ENCODE measurements at places on chromosomes 7 and 10.

GRCh38 chr7:31107106-31108090, 55.3 kb downstream of the ADCYAP1R1 start:
- no peak for DNase-seq

DNA sequence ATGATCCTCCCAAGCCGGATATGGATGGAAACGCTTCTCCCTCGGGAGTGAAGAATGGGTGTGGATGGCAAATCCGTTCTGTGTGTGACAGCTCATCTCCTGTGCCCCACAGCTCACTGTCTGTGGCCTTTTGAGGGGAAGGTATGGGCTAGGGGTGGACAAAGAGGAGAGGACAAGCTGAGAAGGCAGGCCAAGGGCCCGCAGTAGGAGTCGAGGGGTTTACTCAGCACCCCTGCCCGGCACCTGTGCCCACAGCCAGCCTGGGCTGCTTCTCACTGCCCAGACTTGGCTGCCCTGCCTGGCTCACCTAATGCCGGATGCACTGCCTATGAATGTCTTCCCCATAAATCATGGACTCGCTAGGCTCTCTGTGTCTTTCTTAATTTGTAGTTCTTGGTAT, 503.8 kb downstream of the TCERG1L start:
- no peak for DNase-seq

DNA sequence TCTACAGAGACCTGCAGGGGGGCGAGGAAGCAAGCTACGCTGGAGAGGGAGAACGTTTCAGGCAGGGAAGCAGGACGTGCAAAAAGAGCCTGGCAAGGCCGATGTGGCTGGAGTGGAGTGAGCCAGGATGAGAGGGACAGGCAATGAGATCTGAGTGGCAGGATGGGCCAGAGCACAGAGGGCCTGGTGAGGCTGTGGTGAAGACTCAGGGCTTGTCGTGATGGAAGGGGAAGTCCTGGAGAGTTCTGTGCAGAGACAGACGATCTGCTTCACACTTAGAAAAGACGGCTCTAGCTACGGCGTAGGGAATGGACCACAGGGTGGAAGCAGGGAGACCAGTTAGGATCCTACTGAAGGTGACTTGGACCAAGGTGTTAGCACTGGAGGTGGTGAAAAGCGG, 87.0 kb downstream of the SH3PXD2A start:
- DNase-seq = no peak

- no peak for DNase-seq
These were observed 11.9 kb downstream of the YKT6 start for GRCh38 chr7:44212581-44213184.

- DNase-seq = no peak
These were observed 978 bp downstream of the OGDH start for GRCh38 chr7:44607141-44608068.

GRCh38 chr10:131949041-131949862, 32.5 kb downstream of the BNIP3 start:
- DNase-seq = no peak

- DNase-seq = peak; percentile 38
These were observed 711 bp downstream of the NAMPT start for GRCh38 chr7:106283831-106284713.

DNA sequence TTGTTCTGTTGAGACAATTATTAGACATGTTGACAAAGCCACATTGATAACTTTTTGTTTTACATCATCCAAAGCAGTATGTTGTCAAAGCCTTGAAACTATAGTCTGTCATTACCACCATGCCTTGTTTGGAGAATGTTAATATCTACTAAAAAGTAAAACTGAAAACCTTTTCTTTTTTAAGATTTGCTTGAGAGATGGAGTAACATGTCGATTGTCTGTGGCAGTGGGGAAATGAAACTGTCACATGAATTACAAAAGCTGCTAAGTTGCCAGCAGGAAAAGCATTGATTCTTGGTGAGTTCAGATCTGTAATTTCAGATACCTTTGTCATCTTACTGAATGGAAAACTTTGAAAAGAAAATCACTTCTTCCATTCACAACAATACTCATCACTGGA, 69.1 kb downstream of the TFPI2 start:
- no peak for DNase-seq

DNA sequence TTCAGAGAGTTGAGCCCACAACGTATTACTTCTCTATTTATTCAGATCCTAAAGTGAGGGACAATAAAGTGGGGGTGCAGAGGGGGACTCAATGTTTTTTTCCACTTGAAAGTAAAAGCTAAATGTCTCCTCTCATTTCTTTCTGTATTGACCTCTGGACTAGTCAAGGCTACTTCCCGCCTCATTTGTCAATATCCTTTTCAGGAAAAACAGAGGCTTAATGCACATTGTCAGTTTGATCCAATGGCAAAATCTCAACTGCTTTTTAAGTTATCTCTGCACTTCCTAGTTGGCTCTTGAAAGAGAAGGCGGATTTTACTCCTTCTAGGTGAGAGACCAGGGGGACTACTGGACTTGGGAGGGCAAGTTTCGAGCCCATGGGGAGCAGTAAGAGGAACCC, 56.4 kb downstream of the HIPK2 start:
- no peak for DNase-seq

- DNase-seq = no peak
These were observed 2.9 kb upstream of the TARP start for GRCh38 chr7:38276096-38276877.

GRCh38 chr10:116079355-116079754, 193.7 kb downstream of the GFRA1 start:
- no peak for DNase-seq

DNA sequence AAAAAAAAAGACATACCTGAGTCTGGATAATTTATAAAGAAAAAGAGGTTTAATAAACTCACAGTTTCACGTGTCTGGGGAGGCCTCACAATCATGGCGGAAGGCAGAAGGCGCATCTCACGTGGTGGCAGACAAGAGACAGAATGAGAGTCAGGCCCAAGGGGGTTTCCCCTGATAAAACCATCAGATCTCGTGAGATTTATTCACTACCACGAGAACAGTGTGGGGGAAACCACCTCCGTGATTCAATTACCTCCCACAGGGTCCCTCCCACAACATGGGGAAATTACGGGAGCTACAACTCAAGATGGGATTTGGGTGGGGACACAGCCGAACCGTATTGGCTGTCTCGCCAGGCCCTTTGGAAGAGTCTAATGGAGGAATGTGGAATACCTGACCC, 9.0 kb upstream of the MAFK start:
- no peak for DNase-seq

- no peak for DNase-seq
These were observed 14.7 kb downstream of the GRID2IP start for GRCh38 chr7:6536262-6537260.

Data from activated CD8-positive, alpha-beta memory T cell treated with anti-CD3 and anti-CD28 coated beads for 1 hour (primary cell).